Umbilical cord (tissue), 2 donors: ENCODE measurements at places on chromosomes 6 and 20. TPM values are rescaled to one million over a fixed set of nuclear protein-coding genes. Genes with fewer than 3 reads are reported as not detected.
A peak's percentile ranks its signal among the peaks of the same experiment; 100 is the strongest.

ZBP1 gene
- total RNA-seq = 0.48 TPM

DNA sequence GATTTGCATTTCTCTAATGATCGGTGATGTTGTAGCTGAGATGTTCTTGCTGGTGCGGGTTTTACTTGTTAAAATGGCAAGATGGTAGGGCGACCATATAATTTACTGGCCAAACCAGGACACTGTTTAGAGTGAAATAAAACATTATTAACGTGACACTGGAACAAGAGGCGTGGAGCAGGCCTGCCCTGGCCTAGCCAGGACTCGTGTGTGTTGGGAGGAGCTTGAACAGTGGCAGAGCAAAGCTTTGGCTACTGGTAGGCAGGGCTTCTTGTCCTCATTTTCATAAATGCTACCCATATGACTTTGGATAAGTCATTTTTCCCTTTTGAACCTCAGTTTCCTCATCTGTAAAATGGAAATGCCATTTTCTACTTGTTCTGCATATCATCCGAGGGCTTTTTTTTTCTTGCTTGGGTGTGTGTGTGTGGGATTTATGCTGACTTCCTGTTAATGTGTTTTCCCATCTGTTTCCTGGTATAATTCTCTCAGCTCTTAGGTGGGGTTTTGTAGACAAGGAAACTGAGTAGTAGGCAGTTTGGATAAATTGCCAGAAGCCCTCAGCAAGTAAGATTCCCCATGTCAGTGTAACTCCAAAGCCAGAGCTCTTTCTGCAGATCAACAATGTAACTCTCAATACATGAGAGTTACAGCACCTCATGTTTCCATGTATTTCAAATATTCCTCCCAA, 81.7 kb downstream of the TOX2 start:
- DNase-seq = no peak

- peak; percentile 51 for DNase-seq
Observed at GRCh38 chr6:142827369-142827768, 117.6 kb downstream of the HIVEP2 start.

DNA sequence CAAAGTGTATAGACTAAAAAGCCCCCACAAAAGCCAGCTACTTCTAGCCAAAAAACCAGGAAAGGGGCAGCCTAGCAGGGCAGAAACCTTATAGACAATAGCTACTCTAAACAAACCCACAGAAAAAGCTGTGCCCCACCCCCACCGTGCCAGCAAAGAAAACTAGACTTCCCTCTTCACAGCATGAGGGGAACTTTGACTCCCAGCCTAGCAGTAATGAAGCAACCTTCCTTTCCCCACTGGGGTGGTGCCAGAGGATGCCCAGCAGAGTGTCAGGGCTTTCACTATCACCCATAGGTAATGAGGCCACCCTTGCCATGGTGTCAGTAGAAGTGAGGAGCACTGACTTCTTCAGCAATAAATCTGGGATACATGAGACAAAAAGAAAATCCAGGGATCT, 99.0 kb upstream of the LGSN start:
- peak; percentile 2 for DNase-seq

DNA sequence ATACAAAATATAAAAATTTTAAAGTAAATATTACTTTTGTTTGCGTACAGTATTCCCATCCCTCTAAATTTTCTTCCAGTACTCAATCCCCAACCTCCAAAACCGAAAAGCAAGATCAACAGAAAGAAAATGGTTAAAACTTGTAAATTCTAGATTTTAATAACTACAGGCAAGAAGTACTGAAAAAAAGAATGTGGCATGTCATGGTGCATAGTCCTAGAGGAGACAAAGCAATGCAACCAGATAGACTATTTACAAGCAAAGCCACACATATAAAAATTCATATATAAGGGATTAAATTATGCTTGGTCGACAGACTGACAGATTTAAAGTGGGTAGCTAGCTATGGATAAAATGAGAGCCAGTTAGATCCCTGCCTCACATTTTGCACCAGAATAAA, 56.5 kb upstream of the HFE start:
- no peak for DNase-seq

GRCh38 chr20:2332711-2333110, 36.9 kb downstream of the TGM3 start:
- DNase-seq = no peak

- peak; percentile 52 for DNase-seq
Observed at GRCh38 chr6:35368038-35368887, 25.9 kb downstream of the PPARD start.

GRCh38 chr6:106146852-106147351, 60.8 kb downstream of the PRDM1 start:
- DNase-seq = no peak

DNA sequence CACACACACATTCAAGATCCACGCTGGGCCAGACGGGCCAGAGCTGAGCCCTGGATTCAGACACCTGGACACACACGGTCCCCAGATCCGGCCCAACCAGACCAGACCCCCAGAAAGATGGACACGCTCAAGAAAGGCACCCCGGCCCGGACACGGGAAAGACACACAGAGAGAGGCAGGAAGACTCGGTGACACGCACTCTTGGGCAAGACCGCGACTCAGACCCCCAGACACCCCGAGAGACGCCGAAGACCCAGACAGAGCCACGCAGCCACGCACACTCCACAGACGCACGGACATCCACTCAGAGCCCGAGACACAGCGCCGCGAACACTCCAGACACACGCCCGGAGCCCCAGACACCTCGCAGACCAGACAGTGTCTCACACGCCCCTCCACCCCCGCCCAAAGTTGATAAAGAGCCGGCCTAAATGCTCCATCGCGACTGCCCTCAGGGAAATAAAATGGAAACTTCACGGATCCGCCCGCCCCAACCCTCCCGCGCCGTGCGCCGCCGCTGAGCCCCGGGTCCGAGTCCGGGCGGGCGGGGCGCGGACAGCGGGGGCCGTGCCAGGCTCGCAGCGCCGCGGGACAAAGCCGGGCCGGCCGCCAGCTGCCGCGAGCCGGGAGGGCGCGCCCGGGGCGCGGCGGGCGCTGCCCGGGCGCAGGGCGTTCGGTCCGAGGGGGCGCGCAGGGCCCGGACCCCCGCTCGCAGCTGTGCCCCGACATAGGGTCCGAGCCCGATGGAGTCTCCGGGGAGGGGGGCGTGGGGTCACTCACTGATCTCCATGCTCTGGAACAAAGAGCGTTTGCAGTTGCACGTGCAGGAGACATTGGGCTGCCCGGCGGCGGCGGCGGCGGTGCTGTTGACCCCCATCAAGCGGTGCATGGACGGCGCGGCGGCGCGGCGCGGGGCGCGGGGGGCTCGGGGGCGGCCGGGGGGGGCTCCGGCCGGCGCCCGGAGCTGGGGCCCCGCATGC, 831 bp downstream of the PMEPA1 start:
- peak; percentile 50 for DNase-seq

DNA sequence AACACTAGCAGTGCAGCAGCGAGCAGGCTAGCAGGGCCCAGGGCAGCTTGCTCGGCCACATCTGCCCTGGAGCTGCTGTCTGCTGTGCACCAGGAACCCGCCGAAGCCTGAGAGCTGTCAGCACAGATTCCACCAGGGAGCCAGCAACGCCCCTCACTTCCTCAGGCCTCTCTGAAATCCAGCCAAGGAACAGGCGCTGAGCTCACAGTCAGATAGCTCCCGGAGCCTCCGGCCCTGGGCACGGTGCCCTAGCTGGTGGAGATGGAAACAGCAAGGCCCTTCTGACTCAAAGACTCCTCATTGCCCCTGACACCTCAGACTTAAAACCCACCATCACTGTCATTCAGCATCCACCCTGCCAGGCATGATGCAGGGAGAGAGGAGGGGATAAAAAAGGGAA, 839.4 kb downstream of the MAFB start:
- DNase-seq = peak; percentile 98

EYA2 gene
- 2.2 TPM for total RNA-seq

GRCh38 chr20:19406381-19406780, 193.9 kb downstream of the SLC24A3 start:
- DNase-seq = no peak

DNA sequence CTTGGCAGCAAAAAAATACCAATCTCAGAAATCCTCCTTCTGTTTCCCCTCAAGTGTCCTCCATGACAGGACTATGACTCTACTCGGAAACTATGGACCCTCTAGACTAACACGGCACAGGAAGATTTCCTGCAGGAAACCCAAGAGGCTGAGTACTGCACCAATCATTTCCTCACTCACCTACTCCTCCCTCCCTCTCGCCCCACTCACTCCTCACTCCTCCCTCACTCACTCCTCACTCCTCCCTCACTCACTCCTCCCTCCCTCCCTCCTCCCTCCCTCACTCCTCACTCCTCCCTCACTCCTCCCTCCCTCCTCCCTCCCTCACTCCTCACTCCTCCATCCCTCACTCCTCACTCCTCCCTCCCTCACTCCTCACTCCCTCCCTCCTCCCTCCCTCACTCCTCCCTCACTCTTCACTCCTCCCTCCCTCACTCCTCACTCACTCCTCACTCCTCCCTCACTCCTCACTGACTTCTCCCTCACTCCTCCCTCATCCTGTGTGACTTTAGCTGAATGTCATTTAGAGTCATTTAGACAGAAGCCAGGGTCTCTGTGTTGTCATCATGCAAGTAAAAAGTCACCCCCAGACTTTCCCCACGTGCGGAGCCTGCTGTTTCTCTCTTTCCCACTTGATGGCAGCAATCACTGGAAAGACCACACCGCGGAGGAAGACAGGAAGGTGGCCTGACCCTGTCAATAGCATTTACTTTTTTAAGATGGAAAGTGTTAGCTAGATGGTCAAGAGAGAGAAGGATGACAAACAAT, 226.8 kb upstream of the PDE10A start:
- DNase-seq = peak; percentile 23

- DNase-seq = peak; percentile 64
Observed at GRCh38 chr6:161273274-161273751, 548 bp downstream of the AGPAT4 start.

DNA sequence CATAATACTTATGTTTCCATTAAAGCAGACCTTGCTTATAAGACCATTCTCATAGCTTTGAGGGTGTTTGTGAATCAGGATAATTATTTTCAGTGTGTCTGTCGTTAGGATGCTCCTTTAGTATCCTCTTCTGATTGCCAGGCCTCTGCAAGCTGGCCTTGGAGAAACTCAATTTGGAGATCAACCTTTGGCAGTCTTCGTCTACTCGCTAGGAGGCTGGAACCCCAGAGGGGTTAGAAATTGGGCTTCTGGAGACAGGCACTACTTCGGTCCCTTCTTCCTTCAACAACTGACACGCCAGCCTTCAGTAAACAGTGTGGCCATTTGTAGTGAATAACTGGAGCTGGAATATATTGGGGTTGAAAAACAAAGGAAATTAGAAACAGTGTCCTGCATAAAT, 100.8 kb upstream of the CITED2 start:
- DNase-seq = no peak

SLC22A7 gene
- total RNA-seq = not detected

GRCh38 chr6:160118620-160119229, 2.9 kb upstream of the SLC22A1 start:
- no peak for DNase-seq

MUC21 gene
- total RNA-seq = not detected

NKX2-2 gene
- 1.4 TPM for total RNA-seq

DNA sequence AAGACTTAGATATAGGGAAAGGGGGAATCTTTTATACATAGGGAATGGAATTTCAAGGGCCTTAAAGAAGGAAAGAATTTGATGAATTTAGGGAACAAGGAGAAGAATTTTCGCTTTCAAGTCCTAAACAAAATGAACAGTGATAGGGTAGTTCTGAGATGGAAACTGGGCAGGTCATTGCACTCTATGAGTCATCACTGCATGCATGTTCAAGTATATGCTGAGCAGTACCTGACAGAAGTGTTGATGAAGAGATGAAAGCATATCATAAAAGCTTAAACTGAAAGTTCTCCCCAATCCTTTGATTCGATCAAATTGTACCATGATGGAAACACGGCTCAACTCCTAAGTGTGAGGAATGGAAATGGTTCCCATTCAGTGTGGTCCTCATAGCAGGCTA, 271.0 kb downstream of the TSHZ2 start:
- no peak for DNase-seq

DNA sequence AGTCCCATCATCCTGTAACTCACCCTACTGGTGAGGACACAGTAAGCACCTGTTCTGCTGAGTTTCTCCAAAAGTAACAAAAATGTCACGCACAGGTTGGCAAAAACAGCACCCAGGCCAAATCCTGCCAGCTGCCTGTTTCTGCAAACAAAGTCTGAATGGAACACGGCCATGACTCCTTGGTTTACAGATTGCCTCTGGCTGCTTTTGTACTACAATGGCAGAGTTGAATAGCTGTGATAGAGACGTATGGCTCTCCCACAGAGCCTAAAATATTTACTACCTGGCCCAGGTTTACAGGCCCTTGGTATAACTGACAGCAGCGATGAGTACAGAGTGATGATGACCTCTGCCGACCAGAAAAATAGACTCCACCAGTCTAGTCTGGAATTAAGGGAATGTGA, 52.6 kb downstream of the CNKSR3 start:
- no peak for DNase-seq

- peak; percentile 27 for DNase-seq
Observed at GRCh38 chr6:157615420-157615769, 207.7 kb upstream of the SNX9 start.
